ENCODE measurements at places on chromosomes 11 and 22.

- DNase-seq = no peak
These were observed 5.7 kb downstream of the PIK3IP1 start for GRCh38 chr22:31286360-31287255.

- no peak for DNase-seq
These were observed 79.3 kb downstream of the SGSM3 start for GRCh38 chr22:40449676-40450035.

DNA sequence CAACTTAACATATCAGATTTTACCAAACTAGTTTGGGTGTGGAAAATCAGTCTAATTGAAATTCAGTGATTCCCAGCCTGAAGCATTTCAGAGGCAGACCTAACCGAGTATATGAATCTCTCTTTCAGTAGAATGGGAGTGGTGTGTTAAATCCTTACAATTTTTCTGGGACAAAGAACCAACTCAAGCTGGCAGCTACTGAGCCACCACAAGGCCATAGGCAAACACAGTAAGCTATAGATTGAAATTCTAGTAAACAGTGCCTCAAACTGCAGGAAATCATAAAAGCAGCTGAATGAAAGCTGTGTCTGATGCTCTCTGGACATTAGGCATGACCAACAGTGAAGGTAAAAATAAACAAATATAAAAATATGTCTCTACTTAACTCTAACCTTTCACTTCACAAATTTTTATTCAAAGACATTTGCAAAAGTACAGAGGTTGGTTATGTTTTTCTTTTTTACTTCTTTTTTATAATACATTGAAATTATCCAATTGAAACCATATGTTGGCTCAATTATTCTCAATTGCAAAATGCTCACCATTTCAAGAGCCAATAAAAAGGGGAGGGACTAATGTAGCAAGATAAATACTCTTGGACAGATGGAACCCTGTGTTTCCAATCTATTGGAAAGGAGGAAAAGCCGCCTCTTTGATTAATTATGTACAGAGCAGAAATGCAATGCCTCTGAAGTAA is 35.8 kb upstream of the FIBIN start:
- DNase-seq = no peak

DNA sequence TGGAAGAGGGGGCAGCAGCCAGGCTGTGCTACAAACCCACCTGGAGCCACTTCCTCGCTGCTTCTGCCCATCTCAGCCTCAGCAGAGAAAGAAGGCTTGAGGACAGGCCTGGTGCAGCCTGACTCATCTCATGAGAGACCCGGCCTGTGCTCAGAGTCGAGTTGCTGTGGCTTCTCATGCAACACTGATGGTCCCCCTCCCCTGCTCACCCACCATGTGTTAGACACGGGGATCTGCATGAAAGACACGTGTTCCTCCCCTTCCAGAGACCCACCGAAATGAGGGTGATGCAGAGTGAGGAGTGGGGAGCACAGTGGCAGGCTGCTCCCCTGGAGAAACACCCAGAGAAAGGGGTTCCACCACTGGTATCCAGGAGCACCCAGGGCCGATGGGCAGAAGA is 15.0 kb downstream of the RTN4R start:
- DNase-seq = no peak

DNA sequence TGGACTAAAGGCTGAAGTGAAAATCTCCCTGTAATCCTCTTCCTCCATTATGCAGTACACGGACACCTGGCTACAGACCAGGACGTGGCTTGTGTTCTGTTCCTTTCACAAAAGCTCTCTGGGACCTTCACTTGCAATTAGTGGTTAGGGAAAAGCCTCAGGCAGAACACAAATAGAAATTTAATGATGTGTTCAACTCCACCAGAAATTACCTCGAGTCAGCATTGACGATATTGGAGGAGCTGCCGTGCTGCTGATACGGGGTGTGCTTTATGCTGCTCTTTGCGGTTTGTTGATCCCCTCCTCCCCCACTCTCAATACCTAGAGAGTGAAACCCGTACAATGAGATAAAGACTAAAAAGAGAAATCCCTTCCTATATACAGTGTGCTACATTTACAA is 48.9 kb downstream of the POLD3 start:
- DNase-seq = no peak

- DNase-seq = no peak
These were observed 122.6 kb downstream of the CCDC81 start for GRCh38 chr11:86497310-86497709.

DNA sequence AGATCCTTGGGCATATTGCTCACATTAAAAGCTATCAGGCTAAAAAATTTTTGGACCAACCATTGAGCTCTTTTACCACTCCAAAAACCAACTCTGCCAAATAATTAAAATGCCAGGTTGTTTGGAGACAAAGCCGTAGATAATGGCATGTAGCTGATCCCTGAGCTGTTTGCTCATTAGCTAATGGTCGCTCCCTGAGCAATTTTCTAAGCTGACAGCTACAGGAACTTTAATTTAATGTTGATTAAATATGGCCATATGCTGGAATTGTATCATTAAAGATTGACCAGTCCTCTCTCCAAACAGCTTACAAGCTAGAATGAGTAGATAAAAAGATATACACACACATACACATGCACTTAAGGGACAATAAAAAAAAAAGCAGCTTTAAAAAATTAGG is 216.2 kb upstream of the ARHGAP20 start:
- no peak for DNase-seq

GRCh38 chr22:41479671-41480396 is 10.9 kb downstream of the ACO2 start:
- DNase-seq = peak; percentile 45

DNA sequence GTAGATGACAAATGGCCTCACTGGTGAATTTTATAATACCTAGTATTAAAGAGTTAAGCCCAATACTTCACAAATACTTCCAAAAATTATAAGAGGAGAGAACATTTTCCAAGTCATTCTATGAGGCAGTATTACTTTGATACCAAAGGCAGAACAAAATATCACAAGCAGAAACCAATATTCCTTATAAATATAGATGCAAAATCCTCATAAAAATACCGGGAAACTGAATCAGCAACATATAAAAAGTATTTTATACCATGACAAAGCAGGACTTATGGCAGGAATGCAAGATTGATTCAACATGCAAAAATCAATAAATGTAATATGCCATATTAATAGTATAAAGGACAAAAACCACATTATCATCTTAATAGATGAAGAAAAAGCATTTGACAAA is 22.1 kb upstream of the AMPD3 start:
- DNase-seq = no peak

GRCh38 chr11:17985517-17985916 is 27.3 kb downstream of the SERGEF start:
- DNase-seq = no peak

DNA sequence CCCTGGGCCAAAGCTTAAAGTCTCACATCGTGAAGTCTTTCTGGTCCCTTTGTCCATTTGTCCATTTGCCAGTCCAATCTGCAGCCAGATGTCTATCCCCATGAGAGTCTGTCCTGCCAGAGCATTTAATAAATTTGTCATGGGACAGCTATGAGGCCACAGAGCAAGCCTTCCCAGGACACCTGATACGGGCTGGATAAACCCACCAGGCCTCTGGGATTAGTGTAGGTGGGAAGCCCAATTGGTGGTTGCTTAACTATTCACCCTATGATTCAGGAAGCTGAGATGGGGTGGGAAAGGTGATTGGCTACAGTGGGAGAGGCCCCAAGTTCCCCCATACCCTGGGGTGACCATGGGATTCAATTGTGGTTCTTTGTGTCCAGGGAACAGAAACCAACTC is 39.9 kb downstream of the MYEOV start:
- no peak for DNase-seq

GRCh38 chr11:77115181-77115611 is 12.6 kb downstream of the OMP start:
- no peak for DNase-seq

DNA sequence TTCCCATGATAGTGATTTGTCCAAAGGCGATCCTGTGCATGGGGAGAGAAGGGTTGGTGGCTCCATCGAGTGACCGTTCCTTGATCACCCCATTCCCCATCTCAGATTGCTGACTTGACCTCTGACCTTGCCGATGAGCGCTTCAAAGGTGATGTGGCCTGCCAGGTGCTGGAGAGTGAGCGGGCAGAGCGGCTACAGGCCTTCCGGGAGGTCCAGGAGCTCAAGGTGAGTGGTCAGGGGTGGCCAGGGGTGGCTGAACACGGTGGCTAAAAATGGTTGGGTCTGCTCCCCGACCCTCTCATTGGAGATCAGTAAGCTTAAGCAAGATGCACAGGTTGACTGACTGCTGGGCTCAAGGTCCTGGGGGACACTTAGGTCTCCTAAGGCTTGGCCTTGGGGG is 148.7 kb downstream of the MYO18B start:
- DNase-seq = no peak

DNA sequence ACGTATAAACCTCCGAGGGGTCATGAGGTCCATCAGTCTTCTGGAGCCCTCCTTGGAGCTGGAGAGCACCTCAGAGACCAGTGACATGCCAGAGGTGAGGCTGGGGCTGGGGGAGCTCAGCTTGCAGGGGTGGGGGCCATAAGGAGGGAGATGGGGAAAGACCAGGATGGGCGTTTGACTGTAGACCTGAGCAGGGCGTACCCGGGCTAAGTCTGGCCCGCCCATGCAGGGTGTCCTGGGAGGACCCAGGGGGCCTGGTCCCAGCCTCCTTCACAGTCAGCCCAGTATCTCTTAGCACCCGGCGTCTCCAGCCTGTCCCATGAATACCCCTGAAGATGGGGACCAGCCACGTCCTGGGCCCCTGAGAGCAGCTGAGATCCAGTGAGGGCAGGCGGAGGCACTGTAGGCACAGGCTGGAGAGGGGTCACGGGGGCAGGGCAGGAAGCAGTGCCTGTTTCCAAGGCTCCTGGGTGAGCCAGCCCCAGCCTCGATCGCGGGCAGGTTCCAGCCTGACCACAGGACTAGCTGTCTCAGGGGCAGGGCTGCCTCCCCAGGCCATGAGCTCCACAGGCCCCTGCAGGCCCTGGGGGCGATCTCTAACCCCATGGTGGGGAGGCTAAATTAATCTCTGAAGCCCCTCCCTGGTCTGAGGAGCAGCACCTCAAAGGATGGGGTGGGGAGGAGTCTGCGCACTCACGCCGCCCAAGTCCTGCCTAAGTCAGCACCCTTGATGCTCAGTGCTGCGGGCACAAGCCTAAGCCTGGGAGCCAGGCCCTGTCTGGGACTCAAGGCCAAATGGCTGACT is 7.1 kb downstream of the SSH3 start:
- no peak for DNase-seq

- no peak for DNase-seq
These were observed 211.8 kb downstream of the TENM4 start for GRCh38 chr11:79229047-79229446.

DNA sequence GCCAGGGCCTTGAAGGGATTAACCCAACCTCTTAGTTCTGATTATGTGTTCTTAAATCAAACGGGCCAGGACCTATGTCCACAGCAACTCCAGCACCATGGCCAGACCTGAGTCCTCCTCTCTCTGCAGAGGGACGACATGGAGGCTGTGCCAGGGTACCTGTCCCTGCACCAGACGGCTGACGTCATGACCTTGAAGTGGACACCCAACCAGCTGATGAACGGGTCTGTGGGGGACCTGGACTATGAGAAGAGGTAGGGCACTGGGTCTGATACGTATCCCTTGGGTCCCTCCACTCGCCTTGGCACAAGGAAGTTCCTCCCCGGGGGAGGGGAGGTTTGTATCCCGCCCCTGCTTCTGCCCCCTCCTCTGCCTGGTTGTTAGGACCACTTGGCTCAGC is 53.6 kb downstream of the SGSM1 start:
- DNase-seq = no peak
